ENCODE measurements at places on chromosomes 5 and 9. TPM values are rescaled to one million over a fixed set of nuclear protein-coding genes. Genes with fewer than 3 reads are reported as not detected.

The TMEM174 gene
- not detected for total RNA-seq

The MAP3K1 gene
- total RNA-seq = 62.5 TPM

The TMEM252 gene
- total RNA-seq = not detected

The TPPP gene
- total RNA-seq = 8.2 TPM

GRCh38 chr5:16456103-16456832, 9.3 kb downstream of the ZNF622 start:
- DNase-seq = no peak
- H3K27ac ChIP-seq = no peak overlapping the region
- peaks cover 91% of the 10 kb centered on the region for H3K36me3 ChIP-seq
- peaks cover 12% of the 10 kb centered on the region for H3K4me1 ChIP-seq
- H3K27me3 ChIP-seq = no peaks in the 10 kb centered on the region

DNA sequence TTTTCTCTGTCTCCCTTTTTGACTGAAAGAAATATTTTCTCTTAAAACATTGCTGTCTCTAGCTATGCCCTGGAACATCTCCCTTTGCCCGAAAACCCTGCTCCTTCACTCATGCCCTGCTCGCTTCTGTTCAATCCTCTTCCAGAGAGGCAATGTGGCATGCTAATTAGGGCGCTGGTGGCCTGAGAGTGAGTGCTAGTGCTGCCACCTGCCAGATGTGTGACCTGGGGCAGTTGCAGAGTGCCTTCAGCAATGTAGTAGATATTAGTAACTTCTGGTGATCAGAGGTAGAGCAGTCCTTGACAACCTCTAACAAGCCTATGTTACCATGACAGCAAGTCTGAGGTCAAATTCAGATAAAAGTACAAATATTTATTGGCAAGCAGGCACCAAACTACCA, 119.5 kb upstream of the OSMR start:
- no peaks in the 10 kb centered on the region for H3K27me3 ChIP-seq
- H3K4me3 ChIP-seq = no peak overlapping the region

DNA sequence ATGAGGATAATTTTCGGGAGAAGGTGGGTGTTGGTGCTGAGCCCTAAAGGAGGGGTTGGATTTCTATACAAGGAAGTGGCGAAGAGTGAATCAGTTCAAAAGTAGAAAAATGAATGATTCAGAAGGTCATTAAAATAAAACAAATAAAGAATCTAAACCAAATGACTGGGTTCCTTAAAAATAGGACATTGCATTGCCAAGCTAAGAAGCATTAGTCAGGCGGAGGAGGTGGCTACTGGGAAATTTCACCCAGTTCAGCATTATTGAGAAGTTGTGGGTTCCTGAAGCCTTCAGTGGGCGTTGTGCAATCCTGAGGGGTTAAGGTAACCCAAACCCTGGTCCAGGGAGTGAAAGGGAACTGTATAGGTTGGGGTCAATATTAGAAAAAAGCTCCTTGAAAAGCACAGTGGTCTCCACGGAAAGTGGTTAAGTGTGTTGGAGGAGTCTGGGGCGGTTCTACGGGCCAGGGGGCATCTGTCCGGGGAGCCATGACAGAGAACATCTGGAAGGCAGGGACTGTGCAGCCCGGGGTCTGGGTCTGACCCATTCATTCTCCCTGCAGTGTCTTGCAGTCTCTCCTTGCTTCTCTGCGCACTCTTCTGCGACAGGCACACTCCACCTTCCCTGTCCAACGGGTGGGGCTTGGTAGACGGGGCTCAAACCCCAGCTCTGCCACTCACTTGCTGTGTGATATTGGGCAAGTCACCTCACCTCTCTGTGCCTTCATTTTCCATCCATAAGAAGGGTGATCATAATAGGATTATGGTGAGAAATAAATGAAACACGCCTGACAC, 27.6 kb upstream of the DUSP1 start:
- no peak for DNase-seq
- H3K27me3 ChIP-seq = no peaks in the 10 kb centered on the region
- H3K4me3 ChIP-seq = no peak overlapping the region
- no peak overlapping the region for H3K27ac ChIP-seq
- H3K4me1 ChIP-seq = peaks cover 9% of the 10 kb centered on the region

DNA sequence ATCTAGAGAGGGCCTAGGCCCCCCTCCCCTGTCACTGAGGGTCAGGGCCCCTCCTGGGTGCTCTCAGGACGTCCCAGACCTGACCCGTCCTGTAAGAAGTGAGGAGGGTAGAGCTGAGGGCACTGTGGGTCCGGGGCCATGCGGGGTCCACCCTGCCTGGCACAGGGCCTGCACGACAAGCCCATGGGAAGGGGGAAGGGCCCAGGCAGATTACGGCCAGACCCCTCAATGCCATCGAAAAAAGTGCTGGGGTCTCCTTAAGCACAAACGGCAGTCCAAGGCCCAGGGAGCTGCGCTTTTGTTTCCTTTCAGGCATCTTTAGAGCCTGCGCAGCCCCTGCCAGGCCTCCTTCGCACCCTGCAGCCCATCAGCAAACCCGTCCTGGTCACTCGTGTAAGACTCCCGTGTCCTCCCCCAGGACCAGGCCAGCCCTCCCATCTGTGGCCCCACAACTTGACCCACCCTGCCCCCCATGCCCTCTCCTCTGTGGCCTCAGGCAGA, 4.4 kb upstream of the EXOC3 start:
- H3K4me1 ChIP-seq = peaks cover 13% of the 10 kb centered on the region
- H3K36me3 ChIP-seq = no peaks in the 10 kb centered on the region
- DNase-seq = no peak
- peaks cover 3% of the 10 kb centered on the region for H3K27me3 ChIP-seq
- H3K27ac ChIP-seq = no peak overlapping the region

GRCh38 chr9:124844291-124844690, 9.0 kb upstream of the WDR38 start:
- DNase-seq = no peak
- H3K27me3 ChIP-seq = peaks cover 3% of the 10 kb centered on the region
- no peak overlapping the region for H3K27ac ChIP-seq
- H3K4me3 ChIP-seq = no peak overlapping the region

DNA sequence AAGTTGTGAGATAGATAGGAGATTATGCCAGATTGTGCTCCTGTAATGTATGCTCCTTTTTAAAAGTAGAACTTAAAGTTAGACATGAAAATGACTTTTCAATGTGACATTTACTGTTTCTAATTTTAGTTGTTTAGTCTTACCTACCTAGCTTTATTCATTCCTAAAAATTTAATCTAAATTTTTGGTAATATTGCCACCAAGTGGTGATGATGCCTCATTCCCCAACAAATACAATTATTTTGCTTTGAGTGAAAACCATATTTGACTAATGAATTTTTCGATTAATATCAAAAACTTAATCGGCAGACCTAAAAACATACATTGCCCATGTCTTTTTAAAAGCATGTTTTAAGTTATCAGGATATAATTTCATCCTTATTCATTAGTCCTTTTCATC, 25.6 kb downstream of the PPWD1 start:
- H3K27ac ChIP-seq = no peak overlapping the region
- H3K36me3 ChIP-seq = peaks cover 75% of the 10 kb centered on the region
- H3K4me3 ChIP-seq = no peak overlapping the region
- no peak for DNase-seq
